ENCODE measurements at places on chromosomes 7 and 10. TPM values are rescaled to one million over a fixed set of nuclear protein-coding genes. Genes with fewer than 3 reads are reported as not detected.

Gene AKR1C1
- polyA plus RNA-seq: 183 TPM

Gene PSAP
- polyA plus RNA-seq: 651 TPM

Gene AQP1
- 3.2 TPM for polyA plus RNA-seq

Gene LIPN
- not detected for polyA plus RNA-seq

Gene COMTD1
- 51.4 TPM for polyA plus RNA-seq

Gene C7orf57
- polyA plus RNA-seq: not detected

Gene ARF5
- 582 TPM for polyA plus RNA-seq

Gene PNLIP
- not detected for polyA plus RNA-seq

Gene HYAL4
- polyA plus RNA-seq: 0.64 TPM

Gene EIF5AL1
- polyA plus RNA-seq: 0.08 TPM

Gene NKX1-2
- 0.16 TPM for polyA plus RNA-seq

Gene INA
- 379 TPM for polyA plus RNA-seq

Gene H2BK1
- polyA plus RNA-seq: not detected

Gene ADARB2
- 7.2 TPM for polyA plus RNA-seq

Gene HEPACAM2
- 0.24 TPM for polyA plus RNA-seq

Gene OR2A7
- not detected for polyA plus RNA-seq

Gene OGDHL
- 40.7 TPM for polyA plus RNA-seq

Gene SUN3
- polyA plus RNA-seq: not detected
